Fibroblast of skin of right biceps (primary cell): ENCODE measurements at places on chromosomes 5 and 9.

DNA sequence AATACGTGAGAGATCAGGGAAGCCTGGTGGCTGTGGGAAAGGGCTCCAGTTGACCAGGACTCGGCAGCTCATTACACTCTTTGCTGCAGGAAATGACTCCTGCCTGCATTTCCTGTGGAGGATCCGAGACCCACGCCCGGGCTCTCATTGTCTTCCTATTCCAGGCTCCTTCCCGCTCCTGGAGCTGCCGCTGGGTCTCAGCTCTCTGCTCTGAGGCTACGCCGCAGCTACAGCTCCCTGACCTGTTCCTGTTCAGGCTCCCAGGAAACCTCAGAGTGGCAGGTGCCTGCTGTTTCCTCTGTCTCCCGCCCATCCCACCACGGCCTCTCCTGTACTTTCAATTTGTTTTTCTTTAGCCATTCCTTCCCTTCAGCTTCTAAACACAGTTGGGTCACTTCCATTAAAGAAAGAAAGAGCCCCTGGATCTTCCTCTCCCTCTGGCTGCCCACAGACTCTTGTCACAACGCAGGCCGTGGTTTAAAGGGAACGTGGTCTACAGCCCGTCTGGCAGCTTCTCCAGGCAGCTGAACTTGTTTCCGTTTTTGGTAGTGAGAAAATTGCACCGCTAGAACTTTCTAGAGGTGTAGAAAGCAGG is 71.5 kb downstream of the IL6ST start:
- peak; percentile 15 for DNase-seq

- peak; percentile 40 for DNase-seq
Measured at GRCh38 chr5:159514229-159514810, 184.0 kb upstream of the IL12B start.

- peak; percentile 65 for DNase-seq
Measured at GRCh38 chr5:98443881-98444280, 329.6 kb upstream of the RGMB start.

DNA sequence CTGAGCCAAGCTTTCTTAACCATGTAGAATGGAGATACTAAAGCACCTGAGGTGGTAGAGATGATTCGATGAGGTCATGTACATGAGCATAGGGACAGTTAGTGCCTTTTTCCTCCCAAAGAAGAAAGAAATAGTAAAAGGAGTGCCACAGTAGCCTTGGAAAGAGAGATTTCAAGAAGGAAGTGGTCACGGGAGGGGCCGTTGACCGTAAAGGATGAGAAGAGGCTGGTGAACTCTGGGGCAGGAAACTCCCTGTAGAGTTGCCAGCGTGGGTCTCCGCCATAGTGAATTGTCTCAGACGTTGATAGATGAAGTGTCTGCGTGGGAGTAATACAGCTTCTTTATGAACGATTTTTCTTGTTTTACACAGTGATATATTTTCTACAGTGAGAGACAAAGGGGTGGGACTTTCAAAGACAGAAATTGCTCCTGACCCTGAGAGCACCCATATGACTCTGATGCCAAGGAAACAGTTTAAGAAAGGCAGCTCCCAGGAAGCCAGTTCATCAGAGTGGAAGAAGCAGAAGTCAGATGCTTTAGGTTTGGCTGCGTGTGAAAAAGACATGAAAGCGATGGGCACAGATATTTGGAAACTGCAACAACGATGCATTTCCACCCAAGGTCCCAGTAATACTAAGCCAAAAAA is 41.3 kb downstream of the UGCG start:
- peak; percentile 38 for DNase-seq

DNA sequence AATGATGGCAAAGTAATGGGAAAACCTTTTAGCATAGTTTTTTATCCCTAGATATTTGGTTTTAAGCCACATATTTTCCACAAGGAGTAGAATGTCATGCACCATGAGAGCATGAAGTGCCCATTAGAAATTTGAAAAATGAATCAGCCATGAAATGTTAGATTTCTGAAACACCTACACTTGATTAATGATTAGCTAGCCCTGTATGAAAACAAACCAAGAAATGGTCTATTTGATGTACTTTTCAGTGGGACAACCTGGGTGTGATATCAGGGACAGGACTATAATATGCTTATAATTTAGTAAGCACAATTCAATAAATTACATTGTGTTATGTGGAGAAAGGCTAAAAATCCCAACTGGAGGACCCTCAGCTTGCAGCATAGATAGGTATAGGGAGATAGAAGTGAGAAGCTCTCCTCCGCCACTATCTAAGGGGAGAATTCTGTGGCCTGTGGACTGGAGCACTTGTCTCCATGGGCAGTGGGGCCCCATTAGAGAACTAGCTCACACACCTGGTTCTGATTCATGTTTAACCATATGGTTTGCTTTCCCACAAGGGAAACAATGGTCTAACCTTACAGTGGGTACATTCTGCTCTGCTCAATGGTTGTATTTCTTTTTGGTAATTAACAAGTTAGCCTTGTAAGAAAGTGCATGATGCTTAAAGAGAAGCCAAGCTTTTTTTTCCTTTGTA is 35.2 kb downstream of the NUP214 start:
- no peak for DNase-seq

DNA sequence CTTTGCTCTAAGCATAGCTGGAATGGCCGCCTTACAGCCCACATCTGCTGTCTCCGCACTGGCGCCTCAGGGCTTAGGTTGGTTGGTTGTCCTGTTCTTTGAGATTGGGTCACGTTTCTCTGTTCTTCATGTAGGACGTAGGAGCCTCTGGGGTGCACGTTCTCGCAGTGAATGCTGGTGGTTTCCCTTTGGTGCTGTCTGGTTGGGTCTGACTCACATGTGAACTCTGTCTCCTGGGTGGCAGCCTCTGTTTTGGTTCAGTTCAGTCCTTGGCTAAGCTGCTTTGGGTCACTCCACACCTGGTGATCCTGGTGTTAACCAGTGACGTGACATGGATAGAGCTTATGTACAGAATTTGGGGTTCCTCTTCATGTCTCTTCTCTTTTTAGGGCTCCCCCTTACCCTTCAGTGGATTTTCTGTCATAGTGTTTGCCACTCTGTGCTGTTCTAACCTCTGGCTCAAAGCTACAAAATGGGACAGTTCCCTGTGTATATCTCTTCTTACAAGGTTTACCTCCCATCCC is 12.6 kb upstream of the LPCAT1 start:
- DNase-seq = no peak

- peak; percentile 86 for DNase-seq
Measured at GRCh38 chr9:5450359-5451091, at the start of gene CD274. TSS of gene CD274 (plus strand) at chr9:5450542. CDS start at chr9:5456114, 5,572 bp downstream.

GRCh38 chr9:115157245-115157674 is 39.3 kb upstream of the TNC start:
- peak; percentile 95 for DNase-seq

GRCh38 chr9:128575469-128575868 is 23.1 kb downstream of the SPTAN1 start:
- no peak for DNase-seq

DNA sequence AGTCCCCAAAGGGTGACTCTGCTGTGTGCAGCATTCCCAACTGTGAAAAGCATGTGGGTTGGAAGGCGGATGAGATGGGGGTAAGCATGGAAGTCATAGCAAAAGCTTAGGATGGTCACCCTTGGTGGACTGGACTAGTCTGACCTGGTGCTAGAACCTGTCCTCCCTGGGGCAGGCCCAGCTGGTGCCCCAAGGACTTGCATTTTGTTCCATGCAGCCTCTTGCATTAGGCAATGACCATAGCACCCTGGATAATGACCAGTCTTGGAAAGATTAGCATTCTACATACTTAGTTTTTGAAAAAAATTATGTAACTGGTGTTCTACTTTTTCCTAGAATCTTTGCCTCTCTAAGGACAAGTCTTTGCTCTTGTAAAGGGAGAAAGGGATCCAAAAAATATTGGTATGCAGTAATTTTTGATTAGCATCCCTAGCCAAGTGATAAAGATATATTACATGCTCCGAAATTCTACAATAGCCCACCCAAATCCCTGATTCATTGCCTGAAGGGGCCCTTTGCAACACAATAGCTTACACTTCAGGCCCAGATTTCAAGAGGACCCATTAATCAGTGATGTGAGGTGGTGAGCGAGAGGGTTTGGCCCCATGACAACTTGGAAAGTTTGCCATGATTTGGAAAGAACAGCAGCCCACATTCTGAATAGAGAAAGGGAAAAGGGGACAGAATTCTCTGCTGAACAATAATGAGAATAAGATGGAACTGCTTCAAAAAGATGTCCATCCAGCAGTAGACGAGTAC is 93.3 kb upstream of the CD180 start:
- DNase-seq = peak; percentile 48

GRCh38 chr9:125844611-125845010 is 97.4 kb downstream of the PBX3 start:
- DNase-seq = no peak

- no peak for DNase-seq
Measured at GRCh38 chr9:136387217-136387616, 12.8 kb downstream of the SNAPC4 start.

- DNase-seq = peak; percentile 40
Measured at GRCh38 chr5:167339205-167339604, 952.2 kb upstream of the WWC1 start.

DNA sequence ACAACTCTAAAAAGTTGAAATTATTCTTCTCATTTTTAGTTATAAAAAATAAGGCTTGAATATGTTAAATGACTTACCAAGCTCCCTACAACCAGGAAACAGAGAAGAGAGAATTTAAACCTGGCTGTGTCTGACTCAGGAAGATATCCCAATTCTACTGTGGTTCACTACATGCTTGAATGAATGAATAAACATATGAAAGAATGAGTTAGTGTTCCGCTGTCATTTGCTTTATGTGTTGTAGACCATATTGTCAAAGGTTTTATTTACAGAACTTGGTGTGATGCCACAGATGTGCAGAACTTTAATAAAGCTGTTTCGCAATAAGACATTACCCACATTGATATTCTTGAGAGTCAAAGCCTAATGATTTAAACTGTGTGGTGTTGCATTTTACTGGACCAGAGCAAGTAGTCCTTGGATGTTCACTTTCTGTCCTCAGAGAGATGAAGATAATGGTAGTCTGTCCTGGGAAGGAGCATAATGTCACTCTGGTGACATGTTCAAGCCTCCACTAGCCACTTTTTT is 313.2 kb downstream of the TRIM32 start:
- no peak for DNase-seq

- DNase-seq = peak; percentile 49
Measured at GRCh38 chr5:93926831-93927620, 185.6 kb upstream of the POU5F2 start.

DNA sequence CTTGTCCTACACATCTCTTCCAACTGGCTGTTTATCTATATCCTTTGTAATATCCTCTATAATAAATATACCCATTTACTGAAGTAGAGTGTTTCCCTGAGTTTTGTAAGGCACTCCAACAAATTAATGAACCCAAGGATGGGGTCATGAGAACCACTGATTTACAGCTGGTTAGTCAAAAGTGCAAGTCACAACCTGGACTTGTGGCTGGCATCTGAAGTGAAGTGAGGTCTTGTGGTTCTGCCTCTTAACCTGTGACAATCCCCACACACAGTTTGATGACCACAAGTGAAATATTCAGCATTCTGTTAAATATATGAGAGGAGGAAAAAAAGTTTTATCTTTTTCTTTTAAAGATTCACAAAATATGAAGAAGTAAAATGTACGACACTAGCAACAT is 126.1 kb downstream of the NR2F1-AS1 start:
- no peak for DNase-seq

GRCh38 chr9:136622538-136622948 is 40.2 kb upstream of the EGFL7 start:
- DNase-seq = no peak
